ENCODE measurements at places on chromosomes 11 and 22.

DNA sequence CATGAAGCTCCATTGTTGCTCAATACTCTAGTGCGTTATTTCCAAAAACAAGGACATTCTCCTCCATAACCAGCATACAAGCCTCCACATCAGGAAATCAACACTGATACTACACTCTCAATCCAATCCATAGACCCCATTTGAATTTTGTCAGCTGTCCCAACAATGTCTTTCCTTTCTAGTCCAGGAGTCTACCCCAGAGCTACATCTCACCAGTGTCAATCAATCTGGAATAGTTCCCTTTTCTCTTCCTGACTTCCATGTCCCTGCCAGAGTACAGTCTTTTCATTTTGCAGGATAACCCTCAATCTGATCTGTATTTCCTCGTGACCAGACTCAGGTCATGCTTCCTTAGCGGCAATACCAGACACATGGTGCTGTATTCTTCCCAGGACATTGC is 43.0 kb downstream of the TCF20 start:
- no peak for DNase-seq

DNA sequence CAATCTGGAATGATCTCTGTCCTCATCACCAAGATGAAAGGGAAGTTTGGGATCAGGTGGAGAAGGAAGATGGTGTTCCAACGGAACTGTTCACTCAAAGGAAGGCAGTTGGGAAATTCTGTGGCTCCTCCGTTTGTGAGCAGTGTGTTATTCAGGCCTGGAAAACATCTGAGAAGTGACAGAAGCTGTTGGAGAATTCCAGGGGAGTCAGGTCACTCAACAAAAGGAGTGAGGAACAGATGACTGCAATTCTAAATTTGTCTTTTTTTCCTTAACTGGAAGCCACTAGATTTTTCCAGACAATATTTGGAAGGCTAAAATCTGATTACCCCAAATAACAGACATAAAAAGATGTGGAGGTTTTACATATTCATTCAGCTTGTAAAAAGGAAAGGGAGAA is 107.8 kb downstream of the CD44 start:
- DNase-seq, result no peak

DNA sequence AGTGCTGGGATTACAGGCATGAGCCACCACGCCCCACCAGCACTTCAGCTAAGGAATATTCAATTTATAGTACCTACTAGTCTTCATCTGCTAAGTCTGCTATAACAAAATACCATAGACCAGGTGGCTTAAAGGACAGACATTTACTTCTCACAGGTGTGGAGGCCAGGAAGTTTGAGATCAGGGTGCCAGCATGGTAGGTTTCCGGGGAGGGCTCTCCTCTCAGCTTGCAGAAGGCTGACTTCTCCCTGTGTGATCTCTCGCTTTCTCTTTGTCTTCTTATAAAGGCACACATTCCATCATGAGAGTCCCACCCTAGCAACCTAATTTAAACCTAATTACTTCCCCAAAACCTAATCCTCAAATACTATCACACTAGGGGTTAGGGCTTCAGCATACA is 433.0 kb downstream of the INSC start:
- DNase-seq, result no peak

- no peak for DNase-seq
These were observed 600.5 kb upstream of the TENM4 start for GRCh38 chr11:80041136-80042000.

DNA sequence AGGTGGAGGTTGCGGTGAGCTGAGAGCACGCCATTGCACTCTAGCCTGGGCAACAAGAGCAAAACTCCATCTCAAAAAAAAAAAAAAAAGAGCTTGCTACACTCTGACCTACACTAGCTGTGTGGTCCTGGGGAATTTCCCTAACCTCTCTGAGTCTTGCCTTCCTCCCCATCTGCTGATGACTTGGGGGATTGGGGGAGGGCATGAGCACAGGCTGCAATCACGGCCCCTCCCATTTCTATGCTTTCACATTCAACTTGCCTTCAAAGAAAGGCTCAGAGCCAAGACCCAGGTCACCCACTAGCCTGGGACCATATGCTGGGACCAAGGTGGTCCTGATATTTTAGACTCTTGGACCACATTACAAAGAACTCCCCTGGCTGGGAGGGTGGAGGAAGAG is 39.8 kb upstream of the TEF start:
- DNase-seq, result no peak

DNA sequence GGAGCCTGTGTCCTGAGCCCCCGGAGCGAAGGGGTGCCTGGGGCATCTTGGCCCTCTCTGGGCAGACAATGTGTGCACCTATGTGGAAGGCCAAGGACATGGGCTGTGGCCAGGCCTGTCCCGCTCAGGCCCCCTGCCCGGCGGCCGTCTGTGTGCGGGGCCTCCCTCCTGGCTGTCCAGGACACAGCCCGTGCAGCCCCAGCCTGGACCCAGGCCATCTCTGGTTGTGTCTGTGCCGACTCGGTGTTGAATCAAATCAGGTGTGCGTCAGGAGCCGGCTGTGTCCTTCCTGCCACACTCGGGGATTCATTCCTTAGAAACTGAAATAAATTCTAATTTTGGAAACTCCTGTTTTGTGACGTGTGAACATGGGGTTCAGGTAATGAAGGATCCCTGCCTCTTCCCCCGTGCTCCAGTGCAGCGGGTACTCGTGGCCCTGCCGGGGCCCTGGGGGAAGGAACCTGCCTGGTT is 1.5 kb upstream of the SELENOO start:
- DNase-seq, result no peak

DNA sequence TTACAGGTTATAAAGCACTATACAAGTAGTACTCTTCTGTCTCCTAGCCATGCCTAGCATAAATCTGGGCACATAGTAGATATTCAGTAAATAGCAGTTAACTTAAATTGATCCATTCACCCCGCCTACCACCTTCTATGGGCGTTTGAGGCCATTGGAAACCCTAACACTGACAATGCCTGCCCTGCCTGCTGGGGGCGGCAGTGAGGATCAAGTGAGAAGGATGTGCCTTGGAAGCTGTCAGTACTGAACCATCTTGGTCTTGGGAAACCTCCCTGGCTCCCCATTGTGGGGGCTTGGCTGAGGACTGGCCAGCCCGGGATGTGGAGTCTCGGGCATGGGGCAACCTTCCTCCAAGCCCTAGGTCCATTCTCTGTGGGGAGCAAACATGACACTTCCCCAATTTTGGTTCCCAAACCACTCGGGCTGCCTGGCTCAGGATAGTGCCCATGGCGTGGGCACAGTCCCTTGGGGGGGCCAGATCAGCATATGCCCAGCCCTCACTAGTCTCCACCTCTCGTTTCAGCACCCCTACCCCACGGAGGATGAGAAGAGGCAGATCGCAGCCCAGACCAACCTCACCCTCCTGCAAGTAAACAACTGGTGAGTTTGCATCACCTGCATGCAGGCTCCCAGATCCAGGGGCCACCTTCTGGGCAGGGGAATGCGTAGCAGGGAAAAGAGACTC is 67.4 kb downstream of the FEZ1 start:
- no peak for DNase-seq

- DNase-seq, result peak; percentile 55
These were observed 25.0 kb upstream of the SUSD2 start for GRCh38 chr22:24156141-24156912.

GRCh38 chr22:50530877-50531545 is 1.2 kb upstream of the TYMP start:
- DNase-seq, result no peak

DNA sequence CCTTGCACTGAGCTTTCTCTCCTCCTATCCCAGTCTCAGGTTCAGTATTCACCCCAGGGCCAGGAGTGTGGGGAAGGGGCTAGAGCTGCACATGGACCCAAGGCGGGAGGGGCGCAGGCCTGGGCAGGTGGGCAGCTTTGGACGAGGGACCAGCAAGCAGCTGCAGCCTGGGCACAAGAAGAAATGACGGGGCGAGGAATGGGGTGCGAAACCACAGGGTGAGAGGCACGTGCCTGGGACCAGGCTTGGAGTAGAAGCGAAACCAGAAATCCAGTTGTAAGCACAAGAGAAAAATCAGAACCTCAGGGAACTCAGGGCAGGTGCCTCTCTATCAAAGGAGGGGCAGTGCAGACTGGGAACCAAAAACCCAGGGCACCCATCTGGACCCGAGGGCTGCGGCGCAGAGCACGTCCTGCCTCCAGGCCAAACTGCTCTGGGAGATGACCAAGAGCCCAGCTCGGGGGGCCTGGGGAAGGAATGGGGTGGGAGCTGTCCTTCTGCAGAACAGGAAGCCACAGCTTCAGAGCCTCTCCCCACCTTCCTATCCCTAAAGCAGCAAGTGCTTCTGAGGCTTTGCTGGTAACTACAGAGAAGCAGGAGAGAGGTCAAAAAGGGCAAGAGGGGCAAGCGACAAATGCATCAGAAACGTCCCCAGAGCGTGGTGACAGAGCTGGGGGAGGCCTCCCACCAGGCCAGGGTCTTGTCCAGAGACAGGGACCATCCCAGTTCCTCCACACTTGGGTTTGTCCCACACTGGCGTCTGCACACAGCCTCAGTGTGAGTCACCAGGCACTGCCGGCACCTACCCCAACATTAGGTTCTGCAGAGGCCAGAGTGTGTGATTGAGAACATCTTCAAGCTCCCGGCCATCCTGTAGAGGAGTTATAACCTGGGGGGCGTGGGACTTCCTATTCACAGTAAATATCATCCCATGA is 18.3 kb upstream of the TMPRSS4 start:
- no peak for DNase-seq

- DNase-seq, result no peak
These were observed 2.0 kb upstream of the PRDM11 start for GRCh38 chr11:45144126-45145082.

- DNase-seq, result peak; percentile 87
These were observed at the start of gene TOMM22 for GRCh38 chr22:38681582-38682335. Gene TOMM22, plus strand, starts transcription at chr22:38681957. Its CDS starts 22 bp downstream, at chr22:38681979.

- no peak for DNase-seq
These were observed 249.0 kb upstream of the LUZP2 start for GRCh38 chr11:24247846-24248245.

DNA sequence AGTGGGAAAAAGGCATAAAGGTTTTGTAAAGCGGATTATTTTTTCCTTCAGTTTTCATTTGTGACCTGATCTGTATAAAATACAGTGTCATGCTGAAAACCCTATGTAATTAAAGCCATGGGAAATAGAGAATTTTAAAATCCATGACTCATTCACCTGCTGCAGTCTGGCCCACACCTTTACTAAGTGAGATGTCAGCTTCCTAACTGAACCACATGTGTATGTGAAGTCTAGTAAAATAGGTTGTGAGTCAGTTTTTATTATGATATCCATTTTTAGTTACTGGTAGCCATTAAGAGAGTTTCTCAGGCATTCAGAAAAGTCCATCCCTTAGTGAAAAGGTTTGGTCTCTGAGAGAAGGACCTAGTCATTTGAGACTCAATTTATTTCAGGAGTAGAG is 60.9 kb downstream of the TRIM44 start:
- no peak for DNase-seq

DNA sequence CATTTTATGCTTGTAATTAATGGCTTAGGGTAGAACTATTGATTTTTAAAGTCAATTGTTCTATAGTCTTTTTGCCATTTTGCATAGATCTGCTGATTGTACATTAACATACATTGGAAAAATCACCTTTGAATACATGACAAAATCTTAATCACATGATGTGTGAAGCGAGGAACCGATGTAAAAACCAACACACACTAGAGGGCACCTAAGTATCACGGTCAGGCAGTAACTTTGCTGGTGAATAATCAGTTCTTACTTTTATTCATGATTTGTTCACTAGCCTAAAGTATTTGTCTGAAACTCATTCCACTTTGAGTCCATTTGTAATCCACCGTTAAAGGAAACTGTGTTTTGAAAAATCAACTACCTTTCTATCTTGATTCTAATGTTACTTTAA is 28.2 kb downstream of the JHY start:
- DNase-seq, result peak; percentile 21

DNA sequence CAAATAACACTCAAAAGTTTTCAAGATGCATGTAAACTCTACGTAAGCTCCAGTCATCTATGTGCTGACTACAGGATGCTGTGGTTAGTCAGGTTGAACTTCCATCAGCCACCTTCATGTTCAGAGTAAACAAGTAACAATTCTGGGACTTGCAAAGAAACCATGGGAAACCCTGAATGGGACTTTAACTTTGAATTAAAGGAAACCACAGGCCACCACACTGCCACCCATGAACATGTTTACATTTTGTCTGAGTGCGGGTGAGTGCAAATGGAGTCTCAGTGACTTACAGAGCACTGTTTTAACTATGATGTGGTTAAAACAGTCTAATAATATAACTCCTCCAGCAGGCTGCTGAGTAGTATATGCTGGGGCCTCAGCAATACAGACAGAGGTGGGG is 12.9 kb upstream of the SYTL2 start:
- no peak for DNase-seq

GRCh38 chr22:36065775-36066544 is 37.3 kb upstream of the RBFOX2 start:
- peak; percentile 71 for DNase-seq

GRCh38 chr22:27564806-27565205 is 236.8 kb downstream of the MN1 start:
- no peak for DNase-seq

DNA sequence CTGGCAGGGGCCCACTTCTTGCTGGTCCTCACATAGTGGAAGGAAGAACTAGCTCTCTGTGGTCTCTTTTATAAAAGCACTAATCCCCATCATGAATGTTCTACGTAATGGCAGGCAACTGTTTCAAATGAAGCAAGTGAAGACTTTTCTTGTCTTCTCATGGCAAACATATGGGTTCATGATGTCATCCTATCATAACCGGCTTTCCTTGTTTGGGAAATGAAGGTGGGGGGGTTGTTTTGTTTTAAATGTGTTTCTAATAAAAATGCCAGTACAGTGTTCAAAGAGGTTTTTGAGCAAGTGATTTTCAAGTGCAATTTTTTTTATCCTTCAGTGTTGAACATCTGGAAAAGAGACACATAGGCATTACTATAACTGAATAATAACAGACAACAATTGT is 33.4 kb downstream of the REXO2 start:
- DNase-seq, result no peak

- no peak for DNase-seq
These were observed 28.8 kb upstream of the CCDC188 start for GRCh38 chr22:20179455-20180244.

DNA sequence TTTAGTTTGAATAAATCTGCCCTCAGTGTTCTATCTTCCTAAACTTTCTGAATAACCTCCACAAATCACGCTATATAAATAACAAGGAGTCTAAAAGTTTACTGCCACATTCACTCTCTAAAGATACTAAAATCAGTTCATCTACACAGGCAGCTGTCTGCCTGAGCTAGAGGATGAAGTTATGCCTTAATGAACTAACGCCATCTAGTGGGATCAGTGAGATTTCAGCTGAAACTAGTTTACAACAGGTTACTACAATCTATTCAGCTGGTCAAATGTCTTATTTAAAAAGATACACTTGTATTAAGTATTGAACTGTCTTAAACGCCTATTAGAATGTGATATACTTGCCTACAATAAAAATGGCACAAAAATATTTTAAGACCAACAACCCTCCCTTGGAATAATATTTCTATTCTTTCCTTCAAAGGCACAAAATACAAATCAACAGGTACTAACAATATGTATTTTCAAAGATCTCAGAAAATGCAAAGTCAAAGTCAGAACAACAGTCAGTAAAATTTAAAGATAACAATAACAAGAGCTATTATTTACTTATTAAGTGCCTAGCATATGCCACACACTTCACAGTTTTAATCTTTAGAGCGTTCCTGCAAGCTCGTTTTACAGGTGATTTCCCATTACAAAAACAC is 84.1 kb downstream of the LARGE2 start:
- DNase-seq, result peak; percentile 65
